ENCODE measurements at places on chromosomes 5 and 9.

GRCh38 chr5:113520429-113520828 lies 6.9 kb downstream of the YTHDC2 start:
- no peak for DNase-seq

DNA sequence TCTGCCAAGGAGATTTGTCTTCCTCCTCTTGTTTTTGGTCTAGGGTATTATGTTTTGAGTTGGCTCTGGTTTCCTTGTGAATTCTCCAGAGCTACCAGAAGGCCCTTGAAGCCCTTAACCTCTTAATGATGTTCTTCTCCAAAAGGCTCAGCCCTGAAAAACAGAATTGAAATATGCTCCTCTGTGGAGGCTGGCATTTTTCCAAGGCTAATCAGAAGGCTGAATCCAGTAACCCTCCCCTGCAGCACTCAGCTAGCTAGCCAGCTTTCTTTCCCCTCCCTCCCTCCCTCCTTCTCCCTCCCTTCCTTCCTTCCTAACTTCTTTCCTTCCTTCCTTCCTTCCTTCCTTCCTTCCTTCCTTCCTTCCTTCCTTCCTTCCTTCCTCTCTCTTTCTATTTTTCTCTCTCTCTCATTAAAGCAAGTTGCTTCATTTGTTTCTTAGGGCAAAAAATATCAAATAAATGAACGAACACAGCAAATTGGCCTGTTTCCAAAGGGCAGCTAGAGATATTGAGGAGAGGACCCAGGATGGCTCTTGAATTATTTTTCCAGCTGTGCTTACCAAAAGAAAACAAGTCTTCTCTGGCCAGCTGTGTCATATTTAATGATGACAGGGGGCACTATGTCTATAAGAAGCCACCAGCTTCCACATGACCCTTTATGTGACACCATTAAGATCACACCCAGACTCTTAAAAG lies 38.7 kb downstream of the JAKMIP2 start:
- DNase-seq = peak; percentile 87

DNA sequence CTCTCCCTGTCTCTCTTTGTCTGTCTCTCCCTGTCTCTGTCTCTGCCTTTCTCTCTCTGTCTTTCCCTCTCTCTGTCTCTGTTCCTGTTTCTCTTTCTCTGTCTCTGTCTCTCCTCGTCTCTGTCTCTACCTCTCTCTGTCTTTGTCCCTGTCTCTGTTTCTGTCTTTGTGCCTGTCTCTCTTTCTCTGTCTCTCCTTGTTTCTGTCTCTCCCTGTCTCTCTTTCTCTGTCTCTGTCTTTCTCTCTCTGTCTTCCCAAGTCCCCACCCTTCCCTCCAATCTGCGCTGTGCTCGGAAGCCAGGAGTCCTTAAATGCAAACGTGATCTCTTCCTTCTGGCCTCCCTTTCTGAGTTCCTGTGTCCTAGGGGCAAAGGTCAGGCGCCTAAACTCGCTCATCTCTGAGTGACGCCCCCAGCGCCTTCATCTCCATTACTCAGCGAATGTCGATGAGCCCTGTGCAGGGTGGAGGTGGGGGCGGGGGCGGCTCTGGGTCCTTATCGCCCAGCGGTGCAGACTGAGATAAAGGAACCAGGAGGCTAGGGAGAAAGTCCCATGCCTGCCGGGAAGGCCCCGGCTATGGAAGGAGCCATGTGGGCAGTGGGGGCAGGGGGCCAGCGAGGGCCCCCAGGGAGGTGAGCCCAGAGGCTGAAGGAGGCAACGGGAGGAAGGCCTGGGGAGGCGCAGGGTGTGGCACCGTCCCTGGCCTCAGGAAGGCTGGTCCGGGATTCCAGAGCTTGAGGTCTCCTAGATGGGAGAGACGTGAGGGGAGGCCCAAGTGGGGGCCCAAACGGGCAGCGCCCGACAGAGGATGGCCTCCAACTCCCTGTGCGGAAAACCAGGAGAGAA lies 1.5 kb upstream of the SLC6A19 start:
- DNase-seq = no peak

DNA sequence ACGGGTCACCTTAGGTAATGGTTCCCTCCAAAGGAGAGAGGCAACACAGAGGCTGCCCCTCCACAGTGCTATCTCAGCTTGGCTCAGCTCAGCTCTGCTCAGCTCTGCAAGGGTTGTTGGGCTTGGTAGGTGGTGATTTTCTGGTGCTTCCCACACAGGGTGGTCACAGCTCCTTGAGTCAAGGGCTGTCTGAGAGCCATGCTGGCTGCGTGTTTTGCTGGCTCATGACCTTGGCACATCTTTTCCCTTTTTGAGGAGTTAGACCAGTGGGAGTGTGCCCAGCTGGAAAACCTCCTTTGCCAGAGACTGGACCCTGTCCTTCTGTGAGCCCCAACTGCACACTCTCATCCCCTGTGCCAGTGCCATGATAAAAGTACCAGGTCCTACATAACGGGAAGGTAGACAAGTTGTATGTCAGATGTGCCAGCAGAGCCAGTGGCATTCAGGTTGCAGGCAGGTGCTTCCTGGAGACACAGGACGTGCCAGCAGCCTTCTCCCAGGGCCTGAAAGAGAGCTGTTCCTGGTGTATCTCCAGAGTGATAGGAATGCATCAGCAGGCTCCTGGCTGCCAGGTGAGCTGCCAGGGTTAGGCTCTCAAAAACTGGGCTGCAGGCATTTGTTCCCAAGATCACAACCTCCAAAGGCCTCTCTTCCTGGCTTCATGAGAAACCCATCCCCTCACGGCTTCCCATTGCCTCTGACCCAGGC lies 118.6 kb upstream of the CXCL14 start:
- DNase-seq = no peak

DNA sequence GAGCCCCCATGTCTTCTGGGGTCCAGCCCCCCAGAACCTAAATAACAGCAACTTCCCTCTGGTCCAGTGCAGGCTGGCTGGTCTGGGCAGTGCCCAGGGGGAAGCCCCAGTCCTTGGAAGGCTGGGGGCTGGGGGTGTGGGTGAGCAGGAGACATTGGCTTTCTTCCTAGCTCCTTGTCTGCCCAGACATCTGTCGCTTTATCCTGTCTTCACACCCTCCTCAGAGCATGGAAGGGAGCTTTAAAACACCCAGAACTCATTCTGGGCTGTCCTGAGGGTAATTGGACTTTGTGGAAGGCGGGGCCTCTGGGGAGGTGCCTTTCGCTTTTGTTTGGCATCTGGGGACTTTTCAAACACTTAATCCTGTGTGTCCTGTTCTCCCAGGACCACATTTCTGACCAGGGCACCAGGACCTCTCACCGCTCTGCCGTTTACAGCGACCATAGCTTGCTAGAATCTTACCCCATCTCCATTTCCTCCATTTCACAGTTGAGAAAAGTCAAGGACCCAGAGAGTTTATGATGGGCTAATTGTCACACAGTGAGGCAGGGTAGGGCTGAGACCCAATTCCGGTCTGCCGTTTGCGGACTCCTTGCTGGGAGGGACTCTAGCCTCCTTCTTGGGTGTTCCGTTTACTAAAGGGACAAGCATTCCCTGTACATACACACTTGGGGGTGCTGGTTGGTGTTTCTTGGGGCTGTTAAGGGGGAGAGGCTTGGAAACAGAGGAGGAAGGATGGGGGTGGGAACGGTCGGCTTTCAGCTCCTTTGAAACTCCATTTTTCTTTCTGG lies 1.1 kb downstream of the GSN start:
- DNase-seq = no peak

- DNase-seq = no peak
These were observed 18.8 kb downstream of the C5orf52 start for GRCh38 chr5:157689942-157690689.

DNA sequence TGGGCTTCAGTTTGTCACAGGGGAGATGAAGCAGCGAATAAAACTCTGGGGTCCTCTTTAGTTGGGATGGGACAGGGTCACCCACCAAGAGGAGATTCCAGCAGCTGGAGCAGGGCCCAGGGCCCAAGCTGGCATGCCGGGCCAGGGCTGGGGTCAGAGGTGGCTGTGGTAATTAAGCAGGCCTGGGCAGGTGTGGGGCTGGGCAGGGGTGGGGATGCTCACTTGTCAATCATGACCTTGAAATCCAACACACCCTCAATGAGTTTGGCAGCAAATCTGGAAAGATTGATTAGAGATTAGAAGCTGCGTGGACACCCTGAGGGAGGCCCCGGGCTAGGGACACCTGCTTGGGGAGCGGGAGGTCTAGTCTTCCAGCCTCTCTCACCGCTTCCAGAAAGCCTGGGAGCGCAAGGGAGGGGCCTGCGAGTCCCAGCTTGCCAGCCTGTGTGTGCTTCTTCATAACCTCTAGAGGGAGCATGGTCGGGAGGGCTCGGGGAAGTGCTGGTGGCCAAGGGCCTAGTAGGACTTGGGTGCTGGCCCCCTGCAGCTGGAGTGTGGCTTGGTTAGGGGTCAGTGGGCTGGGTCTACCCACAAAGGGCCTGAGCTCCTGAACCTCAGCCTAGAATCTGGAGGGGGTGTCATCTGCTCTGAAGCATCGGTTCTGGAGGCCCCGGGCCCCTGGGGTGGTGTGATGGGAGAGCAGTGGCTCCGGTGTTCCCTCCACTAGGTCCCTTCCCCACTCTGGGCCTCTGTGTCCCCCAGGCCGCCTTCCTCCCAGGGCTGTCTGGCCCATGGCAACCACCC lies 7.6 kb downstream of the CRAT start:
- peak; percentile 89 for DNase-seq

DNA sequence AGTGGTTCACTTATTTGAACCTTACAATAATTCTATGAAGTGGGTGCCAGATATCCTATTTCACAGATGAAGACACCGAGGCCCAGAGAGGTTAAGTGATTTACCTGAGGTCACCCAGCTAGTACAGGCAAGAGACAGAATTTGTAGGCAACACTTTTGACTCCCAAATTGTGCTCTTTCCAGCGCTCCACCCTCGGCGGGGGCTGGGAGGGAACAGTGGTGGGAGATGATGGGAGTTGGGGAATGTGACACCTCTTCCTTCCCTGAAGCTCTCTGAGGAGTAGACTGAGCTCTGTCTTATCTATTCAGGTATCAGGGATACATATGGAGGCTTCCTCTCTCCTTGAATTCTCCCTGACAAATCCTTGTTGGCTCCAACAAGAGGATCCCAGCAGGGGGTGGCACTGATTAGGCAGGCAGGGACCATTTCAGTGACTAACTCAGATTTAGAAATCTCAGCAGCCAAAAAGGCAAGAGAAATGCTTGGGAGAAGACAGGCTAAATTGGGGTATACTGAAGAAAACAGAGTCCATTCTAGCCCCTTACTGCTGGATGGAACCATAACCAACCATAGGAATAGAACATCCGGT lies 95.8 kb upstream of the PANK3 start:
- DNase-seq = no peak

DNA sequence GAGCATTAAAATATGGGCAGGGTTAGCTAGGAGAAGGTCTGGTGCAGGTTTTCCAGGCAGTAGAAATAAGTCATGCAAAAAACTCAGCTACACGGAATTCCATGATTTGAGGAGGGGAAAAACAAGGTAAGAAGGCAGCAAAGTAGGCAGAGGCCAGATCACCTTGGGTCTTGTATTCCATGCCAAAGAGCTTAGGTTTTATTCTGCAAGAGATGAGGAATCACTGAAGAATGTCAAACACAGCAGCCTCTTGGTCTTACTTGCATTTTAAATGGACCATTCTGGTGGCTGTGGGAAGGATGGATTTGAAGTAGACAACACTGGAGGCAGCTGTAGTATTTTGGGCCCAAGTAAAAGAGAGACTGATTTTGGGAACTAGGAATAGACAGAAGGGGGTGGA lies 8.6 kb downstream of the TRPM3 start:
- no peak for DNase-seq

DNA sequence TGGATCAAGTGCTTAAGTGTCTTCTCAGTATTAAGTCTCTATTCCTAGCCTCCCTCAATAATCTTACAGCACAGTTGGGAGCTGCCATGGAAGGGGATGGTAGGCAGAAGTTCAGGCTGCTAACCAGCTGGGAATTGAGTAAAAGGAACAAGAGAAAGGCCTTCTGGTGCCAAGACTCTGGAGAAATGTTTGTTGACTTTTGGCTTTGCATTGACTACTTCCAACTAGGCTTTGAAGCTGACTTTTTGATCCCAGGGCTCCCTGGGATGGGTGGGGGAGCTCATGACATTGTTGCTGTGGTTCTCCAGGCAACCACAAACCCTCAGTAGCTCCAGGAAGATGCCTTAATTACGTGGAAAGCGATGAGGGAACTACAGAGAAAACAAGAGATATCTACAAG lies 85.2 kb upstream of the HTR4 start:
- DNase-seq = no peak

DNA sequence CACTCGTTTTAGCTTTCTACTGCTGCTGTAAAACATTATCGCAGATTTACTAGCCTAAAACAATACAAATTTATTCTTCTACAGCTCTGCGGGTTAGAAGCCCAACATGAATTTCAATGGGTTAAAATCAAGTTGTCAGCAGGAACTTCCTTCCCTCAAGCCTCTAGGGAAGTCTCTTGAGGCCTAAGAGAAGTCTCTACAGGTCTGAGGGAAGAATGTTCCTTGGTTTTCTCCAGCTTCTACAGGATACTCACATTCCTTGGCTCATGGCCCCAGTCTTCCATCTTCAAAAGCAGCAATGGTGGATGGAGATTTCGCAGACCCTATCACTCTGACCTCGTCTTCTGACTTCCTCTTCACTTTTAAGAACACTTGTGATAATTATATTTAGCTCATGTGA lies 21.6 kb upstream of the SSBP2 start:
- DNase-seq = no peak

DNA sequence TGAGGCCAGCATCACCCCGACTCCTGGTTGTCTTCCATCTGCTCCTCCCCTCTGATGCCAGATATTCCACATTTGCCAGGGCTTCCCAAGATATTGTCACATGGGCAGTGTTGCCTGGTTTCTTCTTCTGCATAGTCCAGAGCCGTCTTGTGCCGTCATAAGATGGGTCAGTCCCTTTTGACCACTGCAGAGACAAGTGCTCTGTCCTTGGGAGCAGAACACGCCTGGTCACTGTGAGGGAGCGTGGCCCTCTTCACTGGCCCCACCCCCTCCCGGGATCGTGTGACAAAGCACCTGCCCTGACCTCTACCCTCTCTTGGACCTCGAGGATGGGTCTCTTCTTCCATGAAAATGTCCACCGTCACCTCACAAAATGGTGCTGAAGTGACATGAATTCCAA lies 41.6 kb downstream of the UBE2QL1 start:
- DNase-seq = no peak

DNA sequence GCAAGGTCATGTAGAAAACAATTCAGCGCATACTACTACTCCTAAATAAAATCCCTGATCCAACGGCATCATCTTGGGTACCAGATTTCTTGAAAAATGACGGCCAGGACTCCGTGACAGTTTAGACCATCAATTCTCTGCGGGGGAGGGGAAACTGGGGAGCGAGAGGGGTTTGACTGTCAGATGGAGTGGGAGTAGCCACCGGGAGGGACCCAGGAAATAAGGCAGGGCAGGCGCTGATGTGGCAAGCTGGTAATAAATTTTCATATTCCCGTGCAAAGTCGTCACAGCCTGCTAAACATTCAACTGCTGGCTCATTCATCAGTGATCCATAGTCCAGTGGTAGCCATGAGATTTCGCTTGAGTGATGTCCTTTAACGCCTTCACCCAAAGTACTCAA lies 457 bp upstream of the CDH18 start:
- DNase-seq = peak; percentile 47

GRCh38 chr9:121776739-121777637 lies 125.6 kb downstream of the DAB2IP start:
- no peak for DNase-seq

GRCh38 chr5:124039410-124039809 lies 527.4 kb downstream of the CSNK1G3 start:
- DNase-seq = no peak
